ENCODE measurements at places on chromosomes 2 and 18.

GRCh38 chr18:40529478-40529877 is 1425.6 kb upstream of the PIK3C3 start:
- no peak for DNase-seq

- no peak for DNase-seq
These were observed 65.9 kb downstream of the PHLPP1 start for GRCh38 chr18:62781262-62781661.

- DNase-seq: no peak
These were observed 17.9 kb downstream of the MOGAT1 start for GRCh38 chr2:222689322-222689721.

DNA sequence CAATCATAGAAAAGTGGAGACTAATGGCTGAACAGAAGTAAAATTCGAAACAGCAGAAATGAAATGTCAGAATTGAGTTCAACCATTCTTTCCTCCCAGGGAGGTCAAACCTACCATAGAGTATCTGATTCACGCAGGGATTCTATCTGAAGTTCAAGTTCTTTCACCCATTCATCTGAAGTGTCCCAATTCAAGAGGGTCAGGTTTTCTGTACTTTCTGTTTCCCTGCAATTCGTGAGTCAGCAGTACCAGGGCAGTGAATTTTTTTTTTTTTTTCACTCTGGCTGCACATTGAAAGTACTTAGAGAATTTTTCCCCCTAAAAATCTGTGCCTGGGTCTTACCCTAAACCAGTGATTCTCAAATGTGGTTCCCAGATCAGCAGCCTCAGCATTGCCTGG is 40.9 kb upstream of the CCDC88A start:
- no peak for DNase-seq

DNA sequence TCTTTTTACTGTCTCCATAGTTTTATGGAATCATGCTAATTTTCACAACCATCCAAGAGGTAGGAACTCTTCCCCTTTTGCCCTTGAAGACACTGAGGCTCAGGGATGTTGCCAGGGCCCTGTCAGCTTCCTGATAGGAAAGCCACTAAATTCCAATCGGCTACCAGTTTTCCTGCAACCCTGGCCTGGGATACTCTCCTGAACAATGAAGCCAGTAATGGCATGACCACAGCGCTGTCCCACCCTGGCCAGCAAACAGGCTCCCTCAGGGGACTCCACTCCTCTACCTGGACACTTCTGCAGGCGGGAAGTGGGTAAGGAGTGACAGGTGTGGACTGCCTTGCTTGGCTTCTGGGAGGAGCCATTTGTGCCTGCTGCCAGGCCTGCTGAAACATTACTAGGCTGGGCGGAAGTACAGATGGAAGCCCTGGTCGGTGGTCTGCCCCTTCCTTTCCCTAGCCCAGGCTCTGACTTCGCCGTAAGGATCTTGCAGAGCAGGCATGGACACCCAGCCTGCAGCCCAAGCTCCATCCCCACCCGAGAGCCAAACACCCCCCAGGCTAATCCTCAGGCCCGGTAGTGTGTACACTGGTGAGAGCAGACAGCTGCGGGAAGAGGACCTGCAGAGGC is 78.8 kb upstream of the SMAD2 start:
- no peak for DNase-seq

DNA sequence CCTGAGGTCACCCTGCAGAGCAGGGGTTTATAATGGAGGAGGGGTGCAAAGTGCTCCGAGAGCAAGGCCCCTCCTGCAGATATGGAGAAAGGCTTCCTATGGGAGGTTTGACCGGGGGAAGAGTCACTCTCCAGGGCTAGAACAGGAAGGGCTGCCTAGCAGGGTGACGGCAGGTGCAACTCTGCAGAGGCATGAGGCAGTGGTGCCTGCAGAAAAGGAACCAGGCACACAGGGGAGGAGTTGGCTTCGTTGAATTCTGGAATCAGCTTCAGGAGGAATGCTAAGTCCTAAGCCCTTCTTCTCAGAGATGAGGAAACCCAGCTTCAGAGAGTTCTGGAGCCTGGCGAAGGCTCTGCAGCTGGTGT is 17.5 kb upstream of the HPCAL1 start:
- DNase-seq: no peak

DNA sequence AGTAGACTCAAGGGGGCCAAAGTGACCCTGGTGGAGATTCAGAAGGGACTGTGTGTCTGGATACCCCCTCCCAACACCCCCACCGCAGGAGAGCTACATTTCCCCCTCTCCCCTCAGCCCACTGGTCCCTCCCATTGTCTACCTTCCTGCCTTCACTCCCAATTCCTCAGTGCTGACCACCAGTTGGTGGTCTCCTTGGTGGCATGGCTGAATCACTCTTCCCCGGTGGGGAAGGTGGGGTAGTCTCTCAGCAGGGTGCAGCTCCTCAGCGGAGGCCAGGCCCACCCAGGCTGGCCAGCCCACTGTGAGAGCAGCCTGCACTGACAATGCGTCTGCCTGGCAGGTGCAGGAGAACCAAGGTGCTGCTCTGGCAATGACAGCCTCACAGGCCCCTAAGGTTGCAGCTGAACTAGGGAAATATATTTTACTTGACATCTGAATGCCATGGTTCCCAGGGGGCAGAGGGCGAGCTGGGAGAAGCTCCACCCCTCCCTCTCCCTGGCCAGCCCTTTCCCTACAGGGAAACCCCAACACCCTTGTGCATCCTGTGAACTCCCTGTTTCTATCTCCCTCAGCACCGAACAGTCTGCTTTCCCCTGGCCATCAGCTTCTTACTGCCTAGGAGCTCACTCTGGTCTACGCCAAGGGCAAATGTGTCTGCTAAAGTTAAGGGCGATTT is 62.6 kb upstream of the PAX8 start:
- no peak for DNase-seq

DNA sequence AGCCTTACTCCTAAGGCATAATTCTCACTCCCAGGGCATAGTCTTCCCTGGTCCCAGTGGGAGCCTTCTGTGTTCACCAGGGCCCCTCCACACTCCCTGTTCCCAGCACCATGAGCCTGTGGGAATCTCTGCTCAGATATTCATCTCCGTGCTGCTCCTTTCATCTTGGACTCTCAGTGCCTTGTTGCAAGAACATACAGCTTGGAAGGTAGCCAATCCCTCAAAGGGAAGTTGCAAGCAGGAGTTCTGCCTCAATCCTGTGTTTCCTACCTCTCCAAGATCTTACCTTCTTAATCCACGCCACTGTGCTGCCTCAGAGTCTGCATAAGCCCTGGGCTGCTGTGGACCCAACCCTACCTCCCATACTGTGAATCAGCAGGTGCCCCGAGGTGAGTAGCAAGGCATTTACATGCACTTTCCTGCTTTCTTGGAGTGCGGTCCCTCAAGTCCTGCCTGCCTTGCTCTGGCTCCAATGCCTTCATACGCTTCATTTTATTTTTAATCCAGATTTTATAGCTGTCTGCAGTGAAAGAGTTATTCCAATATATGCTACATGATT is 413.8 kb upstream of the RAB6C start:
- DNase-seq: no peak

DNA sequence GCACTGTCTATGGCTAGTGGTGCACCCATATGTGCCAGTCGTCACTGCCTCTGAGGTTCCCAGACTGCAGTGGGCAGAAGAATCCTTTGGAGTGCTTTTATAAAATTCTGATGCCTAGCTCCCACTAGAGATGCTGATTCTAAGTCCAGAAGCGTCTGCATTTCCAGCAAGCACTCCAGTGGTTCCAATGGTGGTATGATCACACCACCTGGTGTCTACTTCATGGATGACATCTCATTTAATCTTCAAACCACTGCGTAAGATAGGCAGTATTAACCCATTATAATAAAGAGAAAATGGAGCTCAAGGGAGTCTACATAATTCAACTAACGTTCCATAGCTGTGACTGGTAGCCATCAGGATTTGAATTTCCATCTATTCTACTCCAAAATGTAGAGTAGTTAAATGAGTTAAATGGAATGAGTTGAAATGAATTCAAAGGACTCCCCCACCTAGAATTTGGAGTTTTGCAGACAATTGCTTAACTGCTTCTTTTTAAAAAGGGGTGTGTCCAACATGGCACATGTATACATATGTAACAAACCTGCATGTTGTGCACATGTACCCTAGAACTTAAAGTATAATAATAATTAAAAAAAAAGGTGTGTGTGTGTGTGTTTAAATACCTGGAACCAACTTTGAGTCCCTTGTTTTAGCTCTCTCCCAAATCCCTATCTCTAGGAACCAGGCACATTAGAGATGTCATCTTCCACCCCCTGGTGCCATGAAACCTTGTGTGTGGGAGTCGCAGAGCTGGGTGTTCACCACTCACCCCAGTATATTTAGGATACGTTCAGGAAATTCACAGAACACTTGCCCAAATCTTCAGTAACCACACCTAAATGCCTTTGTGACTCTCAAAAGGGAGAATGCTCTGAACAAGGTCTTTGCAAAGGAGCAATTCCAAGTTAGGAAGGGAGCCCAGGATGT is 14.1 kb downstream of the LAMA3 start:
- no peak for DNase-seq

DNA sequence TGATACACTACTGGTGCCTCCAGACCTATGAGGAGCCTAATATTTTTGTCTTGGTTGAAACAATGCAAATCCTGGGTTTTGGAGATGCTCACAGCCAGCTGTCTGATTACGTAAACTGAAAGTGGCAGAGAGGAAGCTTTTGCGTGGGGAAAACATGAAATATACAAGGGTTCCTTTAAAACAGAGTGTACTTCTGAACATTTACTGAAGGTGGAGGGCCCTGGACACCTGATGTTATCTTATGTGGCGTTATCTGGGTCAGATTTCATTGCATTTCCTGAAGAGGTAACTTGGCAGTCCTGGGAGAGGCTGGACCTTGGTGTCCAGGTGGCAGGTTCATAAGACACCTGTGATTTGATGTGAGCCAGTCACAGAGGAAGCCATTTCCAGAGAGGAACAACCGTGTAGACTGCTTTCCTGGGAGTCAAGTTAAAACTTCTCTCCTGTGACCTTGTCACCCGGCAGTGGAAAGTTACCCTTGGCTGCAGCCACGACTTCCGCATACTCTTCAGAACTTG is 105.0 kb downstream of the NEDD4L start:
- no peak for DNase-seq

GRCh38 chr2:10096641-10097040 is 16.4 kb upstream of the CYS1 start:
- DNase-seq: no peak

DNA sequence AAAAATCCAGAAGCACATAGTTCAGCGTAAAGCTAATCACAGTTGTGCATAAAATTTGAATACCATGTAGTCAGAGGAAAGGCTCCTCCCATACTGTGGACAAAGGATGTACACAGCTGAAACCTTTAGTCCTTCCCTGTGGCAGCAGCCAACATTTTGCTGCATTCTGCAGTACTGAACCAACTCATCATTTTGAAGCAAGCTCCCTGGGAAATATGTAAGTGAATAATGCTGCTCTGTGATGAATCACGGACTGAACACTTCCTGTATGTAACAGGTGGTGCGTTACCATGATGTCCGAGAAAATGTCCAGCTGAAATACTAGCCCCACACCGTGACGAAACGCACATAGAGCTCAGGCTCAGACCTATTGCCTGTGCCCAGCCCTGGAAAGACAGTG is 421.1 kb upstream of the RAB12 start:
- no peak for DNase-seq

DNA sequence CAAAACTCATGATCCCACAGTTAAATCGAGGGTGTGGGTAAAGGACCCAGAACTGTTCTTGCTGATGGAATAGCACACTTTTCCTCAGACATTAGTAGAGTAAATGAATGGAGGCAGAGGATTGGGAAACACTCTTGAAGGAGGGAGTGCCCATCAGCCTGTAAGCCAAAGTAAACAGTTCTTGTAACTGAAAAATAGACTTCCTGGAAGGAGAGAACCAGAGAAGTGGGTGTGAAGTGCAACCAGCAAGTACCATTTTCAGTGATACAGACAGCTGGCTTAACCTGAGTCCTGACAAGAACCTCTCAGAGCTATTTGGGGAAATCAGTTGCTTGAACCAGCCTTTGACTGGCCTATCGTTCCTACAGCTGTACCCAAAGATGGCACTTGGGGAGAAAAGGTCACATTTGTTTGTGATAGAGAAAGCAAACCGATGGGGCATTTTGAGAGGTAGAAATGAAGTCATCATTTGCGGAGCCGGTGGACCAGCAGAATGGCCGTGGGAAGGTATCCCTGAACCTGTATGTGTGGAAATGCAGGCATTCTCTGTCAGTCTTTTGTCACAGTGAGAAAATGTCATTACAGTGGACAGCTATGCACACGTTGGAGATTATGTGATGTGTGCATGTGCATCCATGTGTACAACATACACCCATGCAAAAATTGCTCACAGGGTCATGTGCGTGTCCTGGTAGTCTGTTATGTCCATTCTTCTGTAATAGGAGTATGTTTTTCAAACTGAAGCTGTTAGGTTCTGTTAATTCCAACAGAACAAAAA is 17.8 kb downstream of the CRIM1 start:
- DNase-seq: no peak

DNA sequence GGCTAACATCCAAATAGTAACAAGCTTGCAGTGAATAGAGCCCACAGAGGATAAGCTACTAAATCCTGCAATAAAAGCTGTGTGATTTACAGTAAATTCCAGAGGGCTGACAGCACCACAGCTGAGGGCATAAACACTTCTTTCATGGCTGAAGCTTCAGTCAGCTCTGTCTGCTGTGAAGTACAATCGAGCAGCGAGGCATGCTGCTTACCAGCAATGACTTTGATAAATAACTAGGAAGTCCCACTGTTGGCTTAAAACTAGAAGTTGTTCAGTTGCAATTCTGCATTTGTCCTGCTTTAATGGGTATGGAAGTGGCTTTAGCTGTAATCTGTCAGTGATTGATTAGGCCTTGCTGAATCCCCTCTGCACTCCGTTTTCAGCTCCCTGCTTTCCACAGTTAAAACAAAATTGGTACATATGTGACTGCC is 65.2 kb upstream of the FIGN start:
- no peak for DNase-seq

DNA sequence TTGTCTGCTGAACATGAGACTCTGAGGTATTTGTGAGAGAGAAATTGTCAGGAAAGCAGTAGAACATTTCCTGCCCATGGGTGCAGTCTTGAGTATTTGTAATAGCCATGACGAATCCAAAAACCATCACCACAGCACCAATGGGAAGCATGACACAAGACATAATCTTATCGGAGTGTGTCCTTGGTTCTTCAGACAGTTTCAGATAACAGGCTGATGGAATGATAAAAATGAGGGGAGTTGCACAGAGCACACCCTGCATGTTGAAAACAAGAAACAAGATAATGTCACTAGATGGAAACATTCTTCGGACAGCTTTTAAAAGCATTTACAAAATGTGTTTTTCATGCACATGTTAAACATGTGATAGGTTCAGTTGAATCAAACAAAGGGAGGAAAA is 56.9 kb downstream of the SLC38A11 start:
- no peak for DNase-seq

DNA sequence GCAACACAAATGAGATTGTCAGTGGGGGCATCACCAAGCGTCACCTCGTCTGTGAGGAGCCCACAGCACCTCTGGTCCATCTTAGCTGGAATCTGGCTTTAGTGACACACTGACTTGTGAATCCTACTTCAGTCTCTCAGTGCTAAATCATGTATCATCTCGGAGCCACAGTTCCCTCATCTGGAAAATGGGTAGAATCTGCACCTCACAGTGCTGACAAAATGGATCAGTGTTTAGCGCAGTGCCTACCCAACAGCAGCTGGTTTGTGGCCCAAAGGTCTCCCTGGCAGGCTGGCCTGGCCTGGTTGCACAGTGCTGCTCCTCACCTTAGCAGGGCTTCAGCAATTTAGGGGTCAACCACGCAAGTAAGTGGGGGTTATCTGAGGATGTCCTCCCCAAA is 10.0 kb downstream of the DBI start:
- no peak for DNase-seq

All from GM18507 (cell line).